ENCODE measurements at places on chromosomes 3 and 15.

- DNase-seq, result no peak
These were observed 52.6 kb upstream of the ATP11B start for GRCh38 chr3:182740710-182741109.

- no peak for DNase-seq
These were observed 40.6 kb downstream of the MYO5C start for GRCh38 chr15:52255008-52255407.

DNA sequence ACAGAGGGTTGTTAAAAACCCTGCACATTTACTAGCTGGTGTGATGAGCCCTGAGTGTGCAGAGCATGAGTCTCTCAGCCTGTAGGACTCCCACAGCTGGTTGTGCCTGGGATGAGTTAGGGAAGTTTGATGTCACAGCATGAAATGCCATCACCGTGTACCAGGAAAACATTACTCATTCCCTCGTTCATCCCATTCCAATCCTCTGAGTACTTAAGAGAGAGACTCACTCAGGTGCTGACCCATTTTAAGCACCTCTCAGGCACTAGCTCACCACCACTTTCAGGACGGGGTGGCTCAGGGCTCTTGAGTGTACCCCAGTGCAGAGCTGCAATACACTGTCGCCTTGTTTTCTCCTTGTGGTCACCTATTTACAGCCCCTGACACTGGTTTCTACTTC is 18.7 kb downstream of the MGLL start:
- DNase-seq, result no peak

- peak; percentile 40 for DNase-seq
These were observed 514.1 kb downstream of the MECOM start for GRCh38 chr3:169149349-169149890.

DNA sequence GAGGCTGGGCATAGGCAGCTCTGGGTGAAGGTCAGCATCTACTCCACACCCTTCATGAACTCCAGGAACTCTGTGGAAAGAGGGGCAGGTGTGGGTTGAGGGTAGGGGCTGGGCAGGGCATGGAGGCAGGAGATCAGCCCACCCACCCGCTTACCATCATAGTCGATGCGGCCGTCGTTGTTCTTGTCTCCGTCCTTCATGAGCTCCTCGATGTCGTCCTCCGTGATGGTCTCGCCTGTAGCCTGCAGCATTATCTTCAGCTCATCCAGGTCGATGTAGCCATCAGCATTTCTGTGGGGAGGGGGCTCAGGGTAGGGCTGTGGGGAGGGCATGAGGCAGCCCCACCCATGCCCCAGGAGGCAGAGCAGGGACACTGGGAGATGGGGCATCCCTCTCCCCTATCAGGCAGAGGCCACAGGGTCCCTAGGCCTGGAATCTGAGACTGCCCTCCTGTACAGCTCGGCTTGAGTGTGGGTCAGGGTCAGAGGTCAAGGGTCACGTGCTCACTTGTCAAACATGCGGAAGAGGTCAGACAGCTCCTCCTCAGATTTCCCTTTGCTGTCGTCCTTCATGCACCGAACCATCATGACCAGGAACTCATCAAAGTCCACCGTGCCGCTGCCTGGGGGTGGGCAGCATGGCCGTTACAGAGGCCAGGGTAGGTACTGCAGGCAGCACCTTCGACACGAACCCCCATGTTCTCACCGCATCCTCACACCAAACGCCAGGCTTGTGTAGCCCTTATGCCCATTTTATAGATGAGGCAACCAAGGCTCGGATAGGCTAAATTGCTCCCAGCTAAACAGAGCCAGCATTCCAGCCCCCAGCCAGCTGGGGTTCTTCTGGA is 2.4 kb downstream of the TNNC1 start:
- DNase-seq, result no peak

GRCh38 chr3:182501856-182502255 is 291.4 kb upstream of the ATP11B start:
- no peak for DNase-seq

GRCh38 chr3:149333176-149333859 is at the start of gene TM4SF18:
TM4SF18 (minus strand) TSS chr3:149333636; CDS start chr3:149333382, 254 bp downstream.
- DNase-seq, result no peak

- DNase-seq, result no peak
These were observed 1090.9 kb downstream of the ROBO2 start for GRCh38 chr3:78130741-78131290.

GRCh38 chr3:67599821-67600220 is 54.6 kb downstream of the SUCLG2 start:
- DNase-seq, result no peak

GRCh38 chr3:37309921-37310665 is 135.7 kb upstream of the LRRFIP2 start:
- no peak for DNase-seq

GRCh38 chr3:23701716-23702597 is 103.8 kb upstream of the UBE2E1 start:
- DNase-seq, result no peak

DNA sequence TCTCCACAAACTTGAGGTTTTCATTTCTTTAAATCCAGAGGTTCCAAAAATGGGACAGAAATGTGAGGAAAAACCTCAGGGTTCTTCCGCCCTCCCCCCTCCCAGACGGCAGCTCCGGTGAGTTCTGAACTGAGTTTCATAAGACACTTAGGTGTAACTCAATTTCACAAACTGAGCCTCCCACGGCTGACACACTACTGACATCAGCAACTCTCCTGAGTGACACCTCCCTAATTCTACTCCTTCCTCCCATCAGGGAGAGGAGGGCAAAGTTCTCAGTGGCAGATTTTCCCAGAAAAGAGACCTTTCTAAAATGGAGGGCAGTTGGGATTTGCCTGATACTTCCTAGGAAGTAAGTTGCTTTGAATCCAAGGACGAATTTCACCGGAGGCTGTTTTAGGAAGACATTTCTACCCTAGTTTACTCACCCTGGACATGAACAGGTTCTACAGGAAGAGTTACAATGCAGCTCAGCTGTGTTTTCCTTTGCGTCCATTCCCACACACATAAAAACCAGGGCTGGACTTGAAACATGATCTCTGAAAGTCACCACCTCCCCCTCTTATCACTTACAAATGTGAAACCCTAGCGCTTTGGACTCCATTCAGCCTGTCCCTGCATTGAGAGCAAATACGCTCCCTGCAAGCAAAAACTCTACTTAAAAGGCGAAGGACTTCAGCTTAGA is 78.1 kb upstream of the LMOD3 start:
- no peak for DNase-seq

DNA sequence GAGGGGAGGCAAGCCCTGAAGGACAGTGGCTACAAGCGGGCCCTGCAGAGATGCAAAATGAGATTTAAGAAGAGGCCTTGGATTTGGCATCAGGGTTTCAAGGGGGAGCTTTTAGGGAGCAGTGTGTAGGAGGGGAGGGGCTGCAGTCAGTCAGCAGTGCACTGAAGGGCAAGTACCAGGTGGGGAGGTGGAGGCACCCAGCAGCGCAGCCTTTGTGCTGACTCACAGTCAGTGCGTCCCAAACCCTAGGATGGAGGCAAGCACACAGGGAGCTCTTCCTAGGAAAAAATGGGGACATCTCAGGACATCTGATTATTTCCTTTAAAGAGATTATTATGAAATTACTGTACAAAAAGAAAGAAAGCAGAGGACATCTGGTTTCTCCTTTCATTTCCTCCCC is 80.0 kb downstream of the AAGAB start:
- no peak for DNase-seq

GRCh38 chr3:10962481-10963036 is 30.0 kb upstream of the SLC6A1 start:
- no peak for DNase-seq

DNA sequence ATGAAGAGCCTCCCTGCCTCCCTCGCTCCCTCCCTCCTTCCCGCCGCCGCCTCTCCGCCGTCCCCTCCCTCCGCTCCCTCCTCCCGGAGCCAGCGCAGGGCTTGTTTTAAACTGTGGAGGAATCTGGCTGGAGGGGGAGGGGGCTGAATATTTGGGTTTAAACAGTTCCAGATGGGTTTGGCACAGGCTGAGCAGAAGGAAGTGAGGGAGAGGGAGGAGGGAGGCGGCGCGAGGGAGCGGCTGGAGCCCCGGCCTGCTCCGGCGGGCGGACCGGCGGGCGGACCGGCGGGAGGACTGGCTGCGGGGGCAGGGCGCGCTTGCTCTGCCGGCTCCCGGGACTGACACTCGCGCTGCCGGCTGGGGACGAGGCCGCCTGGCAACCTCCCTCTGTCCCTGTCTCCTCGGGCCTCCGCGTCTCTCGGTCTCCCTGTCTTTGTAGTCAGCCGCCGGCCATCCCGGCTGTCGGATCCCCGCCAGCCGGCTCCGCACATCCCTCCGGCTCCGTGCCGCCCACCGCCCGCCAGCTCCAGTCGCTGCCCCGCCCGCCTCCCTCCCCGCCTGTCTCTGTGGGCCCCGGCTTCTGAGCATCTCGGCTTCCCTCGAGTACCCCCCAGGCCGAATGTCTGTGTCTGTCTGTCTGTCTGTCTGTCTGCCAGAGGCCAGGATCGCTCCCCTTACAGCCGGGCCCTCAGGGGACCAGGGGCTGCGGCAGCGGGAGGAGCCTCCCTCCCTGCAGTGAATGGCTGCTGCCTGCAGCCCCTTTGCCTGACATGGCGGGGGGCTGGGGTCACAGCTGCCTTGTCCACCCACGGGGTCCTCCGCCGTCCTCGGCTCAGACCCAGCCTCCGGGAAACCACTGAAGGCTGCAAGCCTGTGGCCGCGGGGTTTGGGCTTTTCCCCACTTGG is 7.6 kb downstream of the EPHB3 start:
- peak; percentile 38 for DNase-seq

- DNase-seq, result no peak
These were observed 264.6 kb upstream of the TGFBR2 start for GRCh38 chr3:30341851-30342250.

DNA sequence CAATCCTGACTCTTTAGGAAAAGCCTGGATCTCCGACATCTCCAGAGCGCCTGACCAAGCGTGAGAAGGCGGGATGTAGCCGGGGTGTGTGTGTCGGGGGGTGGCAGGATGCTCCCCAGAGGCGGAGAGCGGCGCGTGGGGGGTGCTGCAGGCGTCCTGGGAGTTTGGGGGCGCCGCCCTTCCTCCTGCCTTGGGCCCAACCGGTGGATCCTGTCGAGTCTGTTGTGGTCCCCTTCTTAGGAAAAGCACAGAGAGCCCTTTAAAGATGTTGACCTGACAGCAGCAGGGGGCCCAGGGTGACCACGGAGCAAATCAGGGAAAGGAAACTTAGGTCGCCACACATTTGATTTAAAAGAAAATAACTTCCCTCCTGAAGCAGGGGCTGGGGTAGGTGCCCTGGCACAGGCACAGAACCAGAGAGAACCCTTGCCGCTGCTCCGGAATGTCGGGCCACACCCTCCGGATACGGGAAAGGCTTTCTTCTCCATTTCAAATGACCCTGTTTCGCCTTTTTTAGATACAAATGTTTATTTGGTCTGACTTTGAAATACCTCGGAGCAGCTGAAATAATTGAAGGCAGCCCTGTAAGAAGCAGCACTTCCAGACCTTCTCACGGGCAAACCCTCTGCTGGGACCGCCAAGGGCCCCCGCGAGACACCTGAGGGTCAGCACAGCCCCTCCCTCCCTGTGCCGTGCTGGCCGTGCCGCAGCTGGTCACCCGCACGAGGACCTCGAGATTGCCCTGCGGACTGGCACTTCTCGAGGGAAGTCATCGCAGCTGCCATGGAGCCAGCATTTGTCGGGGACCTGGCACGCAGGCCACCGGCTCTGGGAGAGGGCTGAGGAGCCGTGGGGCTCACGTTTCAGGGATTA is 102.9 kb upstream of the KLF13 start:
- no peak for DNase-seq

- no peak for DNase-seq
These were observed 31.9 kb downstream of the NBEAL2 start for GRCh38 chr3:47011371-47011770.

DNA sequence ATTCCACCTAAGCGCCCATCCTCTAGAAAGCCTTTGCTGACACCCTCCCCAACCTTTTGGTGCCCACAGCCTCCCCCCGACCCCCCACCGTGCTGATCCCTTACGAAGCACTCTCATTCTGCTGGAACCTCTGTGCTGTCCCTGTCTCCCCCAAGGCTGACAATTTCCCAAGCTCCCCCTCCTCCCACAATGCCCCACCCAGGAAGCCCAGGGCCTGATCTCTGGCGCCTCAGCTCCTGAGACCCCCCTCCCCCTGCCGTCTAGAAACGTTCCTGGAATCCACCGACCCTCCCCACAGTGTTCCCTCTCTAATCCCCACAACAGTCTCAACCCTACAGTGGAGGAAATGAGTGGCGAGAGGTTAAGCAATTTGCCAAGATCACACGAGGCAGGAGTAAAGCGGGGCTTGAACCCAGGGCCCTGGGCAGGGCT is 18.3 kb downstream of the MYL3 start:
- DNase-seq, result no peak

DNA sequence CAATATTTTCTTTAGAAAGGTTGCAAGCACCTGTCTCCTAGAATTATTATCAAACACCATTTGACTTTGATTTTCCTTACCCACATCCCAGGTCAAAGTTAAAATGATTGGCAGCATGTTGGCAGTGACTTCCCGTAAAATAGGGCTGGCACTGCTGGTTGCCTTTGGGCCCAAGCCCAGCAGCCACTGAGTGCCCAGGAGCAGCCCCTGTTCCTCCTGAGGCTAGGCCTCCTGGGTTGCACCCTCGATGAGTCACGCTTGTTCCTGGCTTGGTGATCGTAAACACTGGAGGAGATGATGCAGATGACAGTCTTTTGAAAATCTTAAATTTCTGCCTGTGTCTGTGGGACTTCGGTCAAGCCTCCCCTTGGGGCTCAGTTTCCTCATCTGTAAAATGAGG is 290.0 kb downstream of the TLE3 start:
- no peak for DNase-seq

DNA sequence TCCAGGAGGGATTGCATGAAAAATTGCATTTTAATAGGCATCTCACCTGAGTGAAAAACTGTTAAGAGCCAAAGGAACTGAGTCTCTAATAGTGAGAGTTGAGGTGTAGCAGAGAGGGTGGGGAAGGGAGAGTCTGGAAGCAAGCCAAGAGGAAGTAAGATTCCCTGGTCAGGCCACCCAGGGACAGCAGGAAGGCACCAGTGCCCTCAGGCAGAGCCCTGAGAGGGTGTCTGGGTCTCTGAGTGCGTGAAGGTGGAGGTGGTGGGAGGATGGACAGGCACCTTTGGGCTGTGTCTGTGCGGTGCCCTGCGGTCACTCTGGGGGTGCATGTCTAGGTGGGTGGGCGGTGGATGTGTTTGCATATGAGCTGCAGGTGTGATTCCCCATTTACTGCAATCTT is 300.4 kb upstream of the ROPN1 start:
- DNase-seq, result no peak

- DNase-seq, result no peak
These were observed 66.5 kb upstream of the MAP4 start for GRCh38 chr3:48082580-48083184.

- DNase-seq, result peak; percentile 77
These were observed 76.3 kb upstream of the ABHD17C start for GRCh38 chr15:80618685-80619400.
